ENCODE measurements at places on chromosomes 11 and 22. TPM values are rescaled to one million over a fixed set of nuclear protein-coding genes. Genes with fewer than 3 reads are reported as not detected.

NUCB2 gene
- 74.3 TPM for total RNA-seq

PGR gene
- total RNA-seq: 0.15 TPM

HTR3A gene
- not detected for total RNA-seq

MAP6 gene
- 0.38 TPM for total RNA-seq

FGF3 gene
- not detected for total RNA-seq

NAALADL1 gene
- total RNA-seq: 32.8 TPM

DCDC1 gene
- total RNA-seq: not detected

RFPL1 gene
- total RNA-seq: not detected

RAB39A gene
- total RNA-seq: not detected

SAA4 gene
- total RNA-seq: not detected

PKDREJ gene
- not detected for total RNA-seq

GDPD4 gene
- not detected for total RNA-seq

MCM5 gene
- 83.5 TPM for total RNA-seq

OR4C6 gene
- not detected for total RNA-seq

CRYBB1 gene
- total RNA-seq: not detected

SYCE3 gene
- not detected for total RNA-seq

KRTAP5-10 gene
- not detected for total RNA-seq

MYRF gene
- total RNA-seq: 0.04 TPM

ARHGAP8 gene
- 15.6 TPM for total RNA-seq

F2 gene
- 0.11 TPM for total RNA-seq

GRAP2 gene
- total RNA-seq: not detected

YPEL1 gene
- total RNA-seq: 0.08 TPM

PLA2G6 gene
- total RNA-seq: 3.6 TPM

LDHAL6A gene
- not detected for total RNA-seq

MYO18B gene
- total RNA-seq: under 0.01 TPM

RRAS2 gene
- total RNA-seq: 93.1 TPM

POU2AF2 gene
- not detected for total RNA-seq

GPR83 gene
- total RNA-seq: 0.16 TPM

CD3D gene
- total RNA-seq: not detected

PDGFB gene
- 5.7 TPM for total RNA-seq

CD6 gene
- total RNA-seq: 0.86 TPM

BATF2 gene
- 0.19 TPM for total RNA-seq

ST14 gene
- 85.2 TPM for total RNA-seq

DGCR6 gene
- total RNA-seq: 0.15 TPM

CLMP gene
- 69.9 TPM for total RNA-seq

NFAM1 gene
- total RNA-seq: not detected

INPPL1 gene
- total RNA-seq: 31.4 TPM

All from hair follicular keratinocyte (primary cell).